Stimulated activated CD4-positive, alpha-beta T cell treated with anti-CD3 and anti-CD28 coated beads, Interleukin-1b, Interleukin-23, amount 100 ng/mL, for 48 hours (primary cell): ENCODE measurements at places on chromosomes 7 and 10.

- DNase-seq, result no peak
Measured at GRCh38 chr10:33534416-33534815, 199.9 kb upstream of the NRP1 start.

- no peak for DNase-seq
Measured at GRCh38 chr7:46859963-46860475, 721.9 kb downstream of the TNS3 start.

- DNase-seq, result no peak
Measured at GRCh38 chr7:22658031-22658430, 69.0 kb upstream of the IL6 start.

DNA sequence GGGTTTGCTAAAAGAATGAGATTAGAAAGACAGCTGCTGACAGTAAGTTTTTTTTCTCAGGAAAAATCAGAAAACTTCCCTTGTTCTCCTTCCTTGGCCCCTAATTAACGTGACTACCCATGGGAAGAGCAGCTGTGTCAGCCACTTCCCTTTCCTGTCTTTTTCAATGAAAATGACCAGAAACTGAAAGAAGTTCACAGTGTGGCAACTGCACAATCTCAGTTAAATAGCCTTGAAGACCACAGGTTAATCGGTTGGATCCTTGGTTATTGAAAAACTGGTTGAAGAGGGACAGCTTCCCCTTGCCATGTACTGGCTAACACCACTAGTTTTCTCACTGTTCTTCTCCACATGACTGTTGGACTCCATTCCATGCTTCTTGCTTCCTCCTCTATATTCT is 148.8 kb upstream of the AGR3 start:
- no peak for DNase-seq

- no peak for DNase-seq
Measured at GRCh38 chr7:151088856-151089699, 2.8 kb downstream of the AGAP3 start.

- no peak for DNase-seq
Measured at GRCh38 chr7:17843041-17843440, 97.3 kb downstream of the SNX13 start.

DNA sequence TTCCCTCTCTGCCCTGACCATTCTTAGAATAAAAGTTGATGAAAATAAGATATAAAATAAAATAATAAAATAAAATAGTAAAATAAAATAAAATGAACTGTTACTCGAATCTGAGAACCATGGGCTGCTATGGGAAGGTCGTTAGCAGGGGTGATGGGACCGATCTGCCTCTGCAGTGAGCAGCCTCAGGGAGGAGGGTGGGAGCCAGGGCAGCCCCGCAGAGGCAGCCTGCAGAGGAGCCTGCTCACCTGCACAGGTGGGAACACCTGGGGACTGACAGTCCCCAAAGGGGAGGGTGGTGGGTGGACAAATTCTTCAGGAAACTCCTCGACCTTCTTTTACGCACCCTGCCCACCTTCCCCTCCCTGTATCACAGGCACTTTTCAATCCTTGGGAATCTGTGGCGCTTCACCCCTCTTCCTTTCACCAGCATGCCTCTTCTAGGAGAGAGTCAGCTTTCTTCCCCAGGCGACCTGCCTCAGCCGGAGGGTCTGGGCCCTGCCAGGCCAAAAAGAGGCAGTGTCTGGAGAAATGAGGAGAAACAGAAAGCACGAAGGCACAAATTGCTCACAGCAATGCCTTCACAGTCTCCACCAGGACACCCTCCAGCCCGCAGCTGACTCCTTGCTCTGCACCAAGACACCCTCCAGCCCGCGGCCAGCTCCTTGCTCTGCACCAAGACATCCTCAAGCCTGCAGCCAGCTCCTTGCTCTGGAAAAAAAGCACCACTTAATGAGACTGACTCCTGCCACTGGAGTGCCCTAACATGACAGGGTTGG is 368.4 kb upstream of the SHH start:
- no peak for DNase-seq

DNA sequence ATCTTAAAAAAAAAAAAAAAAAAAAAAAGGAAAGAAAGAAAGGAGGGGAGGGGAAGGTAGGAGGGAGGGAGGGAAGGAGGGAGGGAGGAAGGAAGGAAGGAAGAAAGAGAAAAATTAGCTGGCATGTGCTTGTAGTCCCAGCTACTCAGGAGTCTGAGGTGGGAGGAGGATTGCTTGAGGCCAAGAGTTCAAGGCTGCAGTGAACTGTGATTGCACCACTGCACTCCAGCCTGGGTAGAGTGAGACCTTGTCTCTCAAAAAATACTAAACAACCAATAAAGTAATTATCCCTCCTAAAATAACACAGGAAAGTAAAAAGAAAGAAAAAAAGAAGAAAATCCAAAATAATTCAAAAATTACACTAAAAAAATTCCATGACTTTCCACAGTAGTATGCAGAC is 13.8 kb upstream of the NRF1 start:
- DNase-seq, result no peak

DNA sequence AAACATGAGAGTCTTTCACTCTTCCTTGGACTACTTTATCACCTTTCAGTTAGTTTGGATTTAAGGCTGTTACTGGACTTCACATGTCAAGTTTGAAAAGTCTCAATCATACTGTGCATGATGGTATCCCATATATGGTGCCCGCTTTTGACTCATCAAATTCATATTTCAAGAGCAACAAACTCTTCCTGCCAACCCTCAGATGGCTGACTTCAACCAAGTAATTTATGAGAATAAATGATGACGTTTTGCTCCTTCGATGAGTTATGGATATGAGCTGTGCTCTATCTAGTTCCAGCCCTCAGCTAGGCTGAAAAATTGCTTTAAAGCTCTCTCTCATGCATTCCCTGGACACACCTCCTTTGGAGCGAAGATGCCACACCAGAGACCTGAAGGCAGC is 110.3 kb upstream of the RSU1 start:
- DNase-seq, result no peak

- DNase-seq, result no peak
Measured at GRCh38 chr10:97078261-97078937, 107.4 kb downstream of the SLIT1 start.

DNA sequence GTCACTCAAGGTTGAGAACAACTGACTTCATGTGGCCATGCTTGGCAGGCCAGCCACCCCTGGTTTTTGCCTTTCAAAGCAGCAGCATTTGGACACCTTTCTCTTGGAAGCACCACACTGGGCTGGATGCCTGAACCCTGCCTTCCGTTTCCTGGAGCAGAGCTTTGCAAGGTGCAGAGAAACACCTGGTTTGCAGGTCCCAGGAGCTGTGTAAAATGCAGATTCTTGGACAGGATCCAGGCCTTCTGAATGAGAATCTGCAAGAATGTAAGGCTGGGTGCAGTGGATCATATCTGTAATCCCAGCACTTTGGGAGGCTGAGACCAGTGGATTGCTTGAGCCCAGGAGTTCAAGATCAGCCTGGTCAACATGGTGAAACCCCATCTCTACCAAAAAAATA is 18.0 kb upstream of the DUSP5 start:
- DNase-seq, result no peak

DNA sequence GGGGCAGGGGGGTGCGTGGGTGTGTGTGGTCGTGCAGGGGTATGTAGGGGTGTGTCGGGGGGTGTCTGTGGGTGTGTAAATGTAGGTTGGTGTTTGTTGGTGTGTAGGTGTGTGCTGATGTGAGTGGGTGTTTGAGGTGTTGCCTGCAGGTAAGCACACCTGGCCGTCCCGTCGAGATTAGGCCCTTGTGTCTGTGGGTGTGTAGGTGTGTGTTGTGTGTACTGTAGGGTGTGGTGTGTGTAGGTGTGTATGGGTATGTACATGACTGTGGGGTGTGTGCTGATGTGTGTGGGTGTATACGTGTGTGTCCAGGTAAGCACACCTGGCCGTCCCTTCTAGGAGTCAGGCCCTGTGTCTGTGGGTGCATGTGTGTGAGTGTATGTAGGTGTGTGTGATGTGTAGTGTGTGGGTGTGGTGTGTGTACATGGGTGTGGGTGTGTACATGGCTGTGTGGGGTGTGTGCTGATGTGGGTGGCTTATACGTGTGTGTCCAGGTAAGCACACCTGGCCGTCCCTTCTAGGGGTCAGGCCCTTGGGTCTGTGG is 15.8 kb downstream of the FAM20C start:
- DNase-seq, result no peak

DNA sequence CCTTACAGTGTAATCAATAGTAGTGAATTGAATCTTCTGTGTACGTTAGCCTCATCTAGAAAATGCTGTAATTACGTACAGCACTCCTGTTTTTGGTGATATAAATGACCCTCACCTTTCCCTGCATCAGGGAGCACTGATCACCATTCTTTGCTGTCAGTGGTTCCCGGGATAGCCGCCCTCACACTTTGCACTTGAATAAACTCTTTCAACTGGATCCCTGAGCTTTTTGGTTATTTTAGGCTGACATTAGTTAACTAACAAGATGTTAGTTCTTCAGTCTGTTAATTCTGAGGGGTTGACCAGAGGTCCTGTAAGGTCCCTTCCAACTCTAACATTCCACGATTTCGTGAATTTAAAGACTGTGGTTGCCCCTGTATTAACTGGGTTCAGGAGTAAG is 23.4 kb upstream of the ZC3HAV1 start:
- DNase-seq, result no peak

DNA sequence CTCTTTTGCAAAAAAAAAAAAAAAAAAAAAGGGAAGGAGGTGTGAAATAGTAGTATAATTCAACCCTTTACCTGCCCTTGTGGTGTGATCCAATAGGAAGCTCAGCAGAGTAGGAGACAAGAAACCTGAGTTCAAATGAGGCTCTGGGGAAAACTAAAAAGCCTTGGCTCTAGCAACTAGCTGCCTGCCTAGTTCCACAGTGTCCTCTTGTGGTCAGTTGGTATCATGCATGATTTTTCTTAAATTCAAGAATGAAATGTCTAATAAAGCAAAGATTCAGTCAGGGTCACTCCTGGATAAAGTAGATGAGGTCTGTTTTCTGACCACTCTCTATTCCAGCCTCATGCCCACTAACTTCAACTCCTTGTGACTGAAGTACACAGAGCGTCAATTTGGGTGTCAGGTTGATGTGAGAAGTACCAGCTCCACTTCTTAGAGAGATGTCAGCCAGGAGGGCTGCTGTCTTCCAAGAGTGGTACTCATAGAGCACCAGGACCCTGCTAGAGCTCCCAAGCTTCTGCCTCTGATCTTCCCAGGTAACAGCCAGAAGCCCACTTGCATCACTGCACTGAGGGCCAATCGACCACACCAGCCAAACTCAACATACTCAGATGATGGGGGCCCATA is 10.5 kb downstream of the LSM5 start:
- DNase-seq, result no peak

- DNase-seq, result peak; percentile 69
Measured at GRCh38 chr7:92527300-92528187, 776 bp downstream of the PEX1 start.

DNA sequence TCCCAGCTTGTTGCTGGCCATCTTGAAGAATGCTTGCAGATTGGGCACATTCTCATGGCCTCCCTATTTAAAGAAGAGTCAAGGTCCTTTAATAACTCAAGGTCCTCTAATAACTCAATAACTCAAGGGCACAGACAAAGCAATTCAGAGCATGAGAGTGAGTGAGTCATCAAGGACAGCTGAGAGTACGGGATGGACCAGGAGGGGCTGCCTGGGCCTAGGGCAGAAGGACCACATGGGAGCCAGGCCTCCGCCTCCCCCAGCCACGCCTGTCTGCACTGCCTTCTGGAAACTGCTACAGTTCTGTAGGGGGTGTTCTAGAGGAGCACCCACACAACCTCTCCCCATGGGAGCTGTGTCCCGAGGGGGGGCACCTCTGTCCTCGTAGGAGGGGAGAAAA is 48.9 kb downstream of the ZNF503 start:
- DNase-seq, result no peak

DNA sequence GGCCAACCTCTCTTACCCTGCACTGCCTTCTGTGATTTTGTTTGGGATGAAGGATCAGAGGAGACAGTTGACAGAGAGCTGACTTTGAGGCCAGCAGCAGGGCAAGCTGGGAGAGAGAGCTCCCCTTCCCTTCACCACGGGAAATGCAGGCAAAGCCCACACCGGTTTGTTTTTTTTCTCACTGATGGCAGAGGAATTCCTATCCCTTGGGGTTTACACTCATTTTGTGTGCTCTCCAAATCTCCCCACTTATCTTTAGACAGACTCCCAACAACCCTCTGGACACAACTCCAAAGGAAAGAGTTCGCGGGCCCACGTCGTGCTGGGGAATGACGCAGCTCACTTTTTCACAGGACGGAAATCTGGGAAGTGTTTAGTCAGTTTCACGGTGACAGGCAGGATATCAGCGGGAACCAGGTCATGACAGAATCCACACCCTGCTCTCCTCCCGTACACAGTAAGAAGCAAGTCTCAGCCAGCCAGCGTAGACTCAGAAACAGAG is 68.3 kb upstream of the FAM171A1 start:
- DNase-seq, result no peak

DNA sequence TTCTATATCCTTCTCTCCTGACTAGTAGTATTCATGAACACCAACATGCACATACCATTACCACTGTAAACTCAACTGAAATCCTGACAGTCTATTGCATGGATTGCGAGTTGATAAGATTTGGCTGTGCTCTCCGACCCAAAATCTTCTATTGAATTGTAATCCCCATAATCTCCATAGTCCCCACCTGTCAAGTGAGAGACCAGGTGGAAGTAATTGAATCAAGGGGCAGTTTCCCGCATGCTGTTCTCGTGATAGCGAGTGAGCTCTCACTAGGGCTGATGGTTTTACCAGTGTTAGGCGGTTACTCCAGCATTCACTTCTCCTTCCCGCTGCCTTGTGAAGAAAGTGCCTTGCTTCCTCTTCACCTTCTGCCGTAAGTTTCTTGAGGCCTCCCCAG is 261.8 kb downstream of the PHF14 start:
- DNase-seq, result no peak

- no peak for DNase-seq
Measured at GRCh38 chr7:155454183-155455112, 3.5 kb upstream of the EN2 start.

- no peak for DNase-seq
Measured at GRCh38 chr7:129197771-129198170, 9.3 kb downstream of the SMO start.

GRCh38 chr7:66837661-66838060 is 83.4 kb upstream of the TMEM248 start:
- DNase-seq, result no peak

DNA sequence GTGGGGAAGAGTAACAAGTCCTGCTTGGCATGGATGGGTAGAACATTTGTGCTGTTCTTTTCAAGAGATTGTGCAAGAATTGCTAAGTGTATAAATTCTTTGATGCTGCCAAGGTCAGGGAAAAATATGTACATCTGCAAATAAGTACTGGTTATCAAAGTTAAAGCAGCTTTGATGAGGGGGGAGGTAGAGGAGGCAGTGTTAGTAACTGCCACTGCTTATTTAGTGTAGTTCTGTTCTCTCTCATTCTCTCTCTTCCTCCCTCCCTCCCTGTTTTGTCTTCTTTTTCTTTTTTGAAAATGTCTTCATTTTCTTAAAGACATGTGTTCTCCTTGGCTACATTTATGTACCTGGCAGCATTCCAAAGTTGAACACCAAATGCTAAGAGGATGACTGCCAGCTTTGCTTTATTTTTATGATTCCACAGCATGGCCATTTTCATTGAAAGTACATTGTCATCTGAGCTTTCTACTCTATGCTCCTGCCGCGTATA is 18.6 kb downstream of the CACNB2 start:
- DNase-seq, result no peak
